ENCODE measurements at places on chromosomes 1 and 21. TPM values are rescaled to one million over a fixed set of nuclear protein-coding genes. Genes with fewer than 3 reads are reported as not detected.

Gene GORAB
- total RNA-seq = 29.3 TPM

Gene FLG2
- 0.88 TPM for total RNA-seq

Gene C1orf105
- 1.2 TPM for total RNA-seq

Gene THEM5
- total RNA-seq = not detected

Gene AADACL4
- not detected for total RNA-seq

Gene HRNR
- total RNA-seq = not detected

Gene DENND1B
- total RNA-seq = 53.3 TPM

Gene ADGRL4
- total RNA-seq = 20.1 TPM

Gene LAPTM5
- 11.3 TPM for total RNA-seq

Gene LAD1
- total RNA-seq = 3.8 TPM

All from camera-type eye (tissue), 1 donor.